ENCODE measurements at places on chromosomes 16 and 17.

DNA sequence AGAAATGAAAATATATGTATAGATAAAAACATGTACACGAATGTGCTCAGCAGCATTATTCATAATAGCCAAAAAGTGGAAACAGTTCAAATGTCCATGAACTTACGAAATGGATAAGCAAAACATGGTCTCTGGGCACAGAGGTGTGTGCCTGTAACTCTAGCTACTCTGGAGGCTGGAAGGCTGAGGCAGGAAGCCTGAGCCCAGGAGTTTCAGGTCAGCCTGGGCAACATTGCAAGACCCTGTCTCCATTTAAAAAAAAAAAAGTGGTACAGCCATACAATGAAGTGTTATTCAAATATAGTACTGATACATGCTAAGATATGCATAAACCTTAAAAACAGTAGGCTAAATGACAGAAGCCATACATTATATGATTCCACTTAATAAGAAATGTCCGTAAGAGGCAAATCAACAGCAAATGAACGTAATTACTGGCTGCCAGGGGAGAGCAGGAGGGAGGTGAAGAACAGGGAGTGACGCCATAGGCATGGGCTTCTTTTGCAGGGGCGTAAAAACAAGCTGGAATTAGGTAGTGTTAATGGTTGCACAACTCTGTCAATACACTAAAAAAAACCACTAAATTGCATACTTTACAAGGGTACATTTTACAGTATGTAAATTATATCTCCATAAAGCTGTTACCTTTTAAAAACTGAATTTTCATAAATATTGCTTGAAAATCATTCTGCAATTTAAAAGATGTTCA, 87.2 kb upstream of the PLEKHM1 start:
- H3K4me1 ChIP-seq = peaks cover 25% of the 10 kb centered on the region
- H3K27ac ChIP-seq = no peak overlapping the region
- H3K36me3 ChIP-seq = peaks cover 13% of the 10 kb centered on the region
- no peaks in the 10 kb centered on the region for H3K27me3 ChIP-seq

DNA sequence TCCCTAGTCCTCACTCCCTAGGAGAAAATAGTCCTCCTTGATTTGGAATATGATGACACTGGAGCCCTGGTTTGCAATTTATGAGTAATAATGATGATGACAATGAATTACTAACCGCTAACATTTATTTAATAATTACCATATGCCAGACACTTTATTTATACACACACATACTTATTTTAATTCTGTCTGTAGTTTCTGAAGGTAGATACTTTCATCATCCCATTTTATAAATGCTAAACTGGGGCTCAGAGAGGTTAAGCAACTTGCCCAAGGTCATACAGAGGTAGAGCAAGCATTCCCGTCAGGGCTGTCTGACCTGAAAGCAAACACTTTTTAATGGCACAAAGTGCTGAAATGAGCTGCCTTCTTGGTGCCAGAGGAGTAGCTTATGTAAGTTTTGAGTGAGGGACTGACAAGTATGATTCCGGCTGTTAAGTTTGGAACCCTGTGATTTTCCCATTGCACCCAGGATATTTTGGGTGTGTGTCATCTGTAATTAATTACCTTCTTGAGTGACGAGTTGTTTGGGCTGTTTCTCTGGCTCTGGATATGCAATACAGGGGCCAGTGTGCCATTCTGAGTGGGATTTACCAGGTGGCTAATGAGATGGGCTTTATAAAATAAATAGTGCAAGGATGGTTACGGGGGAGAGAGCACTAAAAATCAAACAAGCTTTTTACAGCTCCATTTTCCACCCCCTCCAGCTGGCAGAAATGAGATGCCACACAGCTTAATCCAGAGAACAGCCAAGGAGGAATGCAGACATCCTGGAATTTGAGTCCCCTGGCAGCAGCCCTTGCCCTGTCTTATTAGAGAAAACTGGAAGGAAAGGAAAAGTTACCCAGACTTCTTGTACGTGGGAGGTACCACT, 211.8 kb downstream of the SNX29 start:
- H3K4me3 ChIP-seq = no peak overlapping the region
- H3K4me1 ChIP-seq = peaks cover 7% of the 10 kb centered on the region
- no peaks in the 10 kb centered on the region for H3K27me3 ChIP-seq
- no peak overlapping the region for H3K27ac ChIP-seq
- no peak for DNase-seq

GRCh38 chr17:59257101-59257500, 36.8 kb downstream of the GDPD1 start:
- H3K36me3 ChIP-seq = peaks cover 7% of the 10 kb centered on the region
- no peaks in the 10 kb centered on the region for H3K4me1 ChIP-seq
- DNase-seq = no peak
- no peak overlapping the region for H3K27ac ChIP-seq
- H3K4me3 ChIP-seq = no peak overlapping the region

DNA sequence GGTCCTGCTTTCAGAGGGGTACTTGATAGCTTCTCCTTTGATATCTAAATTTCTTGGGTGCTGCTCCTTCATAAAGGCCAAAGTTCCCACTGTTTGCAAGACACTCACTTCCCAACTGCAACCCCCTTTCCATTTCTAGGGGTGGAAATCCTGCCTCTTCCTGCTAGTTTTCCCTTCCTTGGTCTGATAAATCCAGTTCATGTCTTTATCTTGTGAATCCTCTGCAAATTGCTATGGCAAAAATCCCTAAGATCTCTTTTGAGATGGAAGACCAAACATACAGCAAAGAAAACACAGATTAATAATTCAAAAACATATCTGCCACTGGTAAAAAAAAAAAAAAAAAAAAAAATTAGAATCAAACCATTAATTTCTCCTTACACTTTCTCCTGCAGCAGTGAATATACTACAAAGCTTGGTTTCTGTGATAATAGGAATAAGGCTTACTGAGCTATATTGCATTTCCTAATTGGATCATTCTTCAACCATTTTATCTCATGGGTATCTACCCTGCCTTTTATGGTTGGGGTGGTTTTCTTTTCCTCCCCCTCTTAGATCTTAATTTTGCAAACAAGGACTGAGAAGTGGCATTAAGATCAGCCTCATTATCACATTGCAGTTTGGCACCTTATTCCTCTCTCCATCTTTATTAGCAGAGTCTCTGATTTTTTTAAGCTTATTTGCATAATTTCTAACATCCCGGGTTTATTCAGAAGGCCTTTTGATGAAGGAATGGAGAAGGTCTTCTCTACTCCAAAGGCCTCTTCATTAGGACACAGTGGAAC, 439.1 kb downstream of the XYLT1 start:
- DNase-seq = no peak
- no peak overlapping the region for H3K27ac ChIP-seq
- H3K27me3 ChIP-seq = no peaks in the 10 kb centered on the region
- H3K36me3 ChIP-seq = no peaks in the 10 kb centered on the region

DNA sequence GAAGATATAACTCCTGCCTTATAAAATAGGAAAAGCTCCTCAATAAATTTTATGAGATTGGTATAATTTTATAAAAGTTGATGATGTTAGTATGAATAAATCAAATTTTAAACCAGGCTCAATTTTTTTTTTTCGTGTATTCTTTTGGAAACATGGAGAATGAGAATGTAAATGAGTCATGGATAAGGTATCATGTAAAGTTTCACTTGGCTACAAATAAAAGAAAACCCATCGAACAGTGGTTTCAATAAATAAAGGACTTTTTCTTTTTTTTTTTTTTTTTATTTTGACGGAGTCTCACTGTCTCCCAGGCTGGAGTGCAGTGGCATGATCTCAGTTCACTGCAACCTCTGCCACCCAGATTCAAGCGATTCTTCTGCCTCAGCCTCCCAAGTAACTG, 67.3 kb downstream of the PHKB start:
- H3K27me3 ChIP-seq = no peaks in the 10 kb centered on the region
- peaks cover 8% of the 10 kb centered on the region for H3K4me1 ChIP-seq
- H3K36me3 ChIP-seq = peaks cover 7% of the 10 kb centered on the region
- H3K4me3 ChIP-seq = no peak overlapping the region

All from mesothelial cell of epicardium (in vitro differentiated cells).